Stimulated activated CD8-positive, alpha-beta memory T cell treated with anti-CD3 and anti-CD28 coated beads, Interleukin-4, amount 100 ng/mL, for 1 hour (primary cell): ENCODE measurements at places on chromosomes 6 and 20.

DNA sequence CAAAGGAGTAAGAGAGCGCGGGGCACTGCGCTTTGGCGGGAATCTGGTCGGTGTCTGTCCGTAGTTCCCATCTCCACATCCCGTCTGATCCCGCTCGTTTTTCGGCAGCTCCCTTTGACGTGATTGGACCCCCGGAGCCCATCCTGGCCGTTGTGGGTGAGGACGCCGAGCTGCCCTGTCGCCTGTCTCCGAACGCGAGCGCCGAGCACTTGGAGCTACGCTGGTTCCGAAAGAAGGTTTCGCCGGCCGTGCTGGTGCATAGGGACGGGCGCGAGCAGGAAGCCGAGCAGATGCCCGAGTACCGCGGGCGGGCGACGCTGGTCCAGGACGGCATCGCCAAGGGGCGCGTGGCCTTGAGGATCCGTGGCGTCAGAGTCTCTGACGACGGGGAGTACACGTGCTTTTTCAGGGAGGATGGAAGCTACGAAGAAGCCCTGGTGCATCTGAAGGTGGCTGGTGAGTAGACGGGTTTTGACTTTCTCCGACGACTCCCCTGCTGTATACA, 1.4 kb downstream of the BTN1A1 start:
- no peak for DNase-seq

DNA sequence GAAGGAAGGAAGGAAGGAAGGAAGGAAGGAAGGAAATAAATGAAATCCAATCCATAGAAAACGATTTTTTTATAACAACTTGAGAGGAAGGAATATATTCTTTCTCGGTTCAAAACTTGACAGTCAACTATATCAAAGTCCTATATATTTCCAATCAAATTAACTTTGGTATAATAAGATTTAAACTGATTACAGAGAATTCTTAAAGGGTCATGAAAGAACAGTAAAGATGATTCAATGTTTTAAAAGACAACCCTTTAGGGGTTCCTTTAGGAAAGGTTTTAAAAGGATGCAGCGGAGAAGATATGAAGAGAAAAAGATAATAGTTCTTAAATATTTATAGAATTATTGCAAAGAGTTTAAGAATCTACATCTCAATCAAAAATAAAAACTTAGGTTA, 61.2 kb downstream of the ME1 start:
- no peak for DNase-seq

GRCh38 chr6:157891544-157892362, 68.7 kb downstream of the SNX9 start:
- no peak for DNase-seq

GRCh38 chr20:56247954-56248782, at the start of gene MC3R:
Gene MC3R, plus strand, starts transcription at chr20:56248732. Its CDS starts 112 bp downstream, at chr20:56248844.
- DNase-seq = no peak

DNA sequence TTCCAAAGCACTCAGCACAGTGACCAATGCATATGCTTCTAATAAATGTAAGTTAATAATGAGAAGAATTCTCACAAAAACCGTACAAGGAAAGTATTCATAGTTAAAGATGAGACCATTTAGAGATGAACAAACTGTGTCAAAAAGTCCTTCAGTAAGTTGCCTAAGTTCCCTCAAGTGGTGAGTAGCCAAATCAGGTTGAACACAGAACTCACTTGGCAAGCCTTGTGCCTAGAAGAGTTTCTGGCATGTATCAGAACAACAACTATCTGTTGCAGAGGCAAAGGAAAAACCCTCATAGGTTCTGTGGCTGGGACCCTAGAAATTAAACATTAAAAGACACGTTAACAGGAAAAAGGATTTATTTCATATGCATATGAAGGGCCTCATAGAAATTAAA, 129.6 kb upstream of the DOK5 start:
- no peak for DNase-seq

DNA sequence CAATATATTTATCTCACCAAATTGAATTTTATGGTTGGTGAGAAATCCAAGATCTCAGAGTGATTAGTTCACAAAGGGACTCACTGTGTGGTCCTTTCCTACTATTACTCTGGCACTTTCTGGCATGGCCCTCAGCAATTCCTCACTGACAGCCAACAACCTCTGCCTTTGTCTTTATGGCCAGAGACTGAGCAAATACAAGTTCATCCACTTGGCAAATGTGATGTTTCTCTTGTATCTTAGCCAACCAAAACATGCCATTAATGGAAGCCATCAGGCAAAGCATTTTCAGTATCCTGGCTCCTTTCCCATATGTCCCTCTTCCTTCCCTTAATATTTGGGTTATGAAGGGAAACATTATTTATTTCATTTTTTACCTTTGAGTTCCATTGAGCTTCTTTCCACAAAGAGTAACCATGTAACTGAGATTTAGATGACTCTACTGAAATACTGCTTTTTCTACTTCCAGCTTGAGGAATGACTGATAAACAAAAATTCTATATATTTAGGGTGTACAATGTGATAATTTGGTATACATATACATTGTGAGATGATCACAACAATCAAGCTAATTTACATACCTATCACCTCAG, 30.8 kb upstream of the SMLR1 start:
- no peak for DNase-seq

DNA sequence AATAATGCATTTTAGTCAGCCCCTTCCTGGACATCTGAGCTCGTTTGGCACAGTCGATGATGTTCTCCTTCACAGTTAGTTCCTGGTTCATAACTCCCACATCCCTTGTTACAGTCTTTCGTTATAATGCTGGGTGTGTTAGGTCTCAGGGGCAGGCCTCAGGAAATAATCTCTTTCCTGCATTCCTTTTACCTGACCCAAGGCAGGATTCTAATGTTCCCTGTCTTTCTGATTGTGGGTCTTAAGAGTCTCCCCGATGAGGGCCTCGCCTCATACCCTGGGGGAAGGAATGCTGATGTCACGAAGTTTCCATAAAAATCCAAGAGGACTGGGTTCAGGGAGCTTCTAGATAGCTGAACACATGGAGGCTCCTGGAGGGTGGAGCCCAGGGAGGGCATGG, 104.0 kb upstream of the CARMIL1 start:
- DNase-seq = no peak

DNA sequence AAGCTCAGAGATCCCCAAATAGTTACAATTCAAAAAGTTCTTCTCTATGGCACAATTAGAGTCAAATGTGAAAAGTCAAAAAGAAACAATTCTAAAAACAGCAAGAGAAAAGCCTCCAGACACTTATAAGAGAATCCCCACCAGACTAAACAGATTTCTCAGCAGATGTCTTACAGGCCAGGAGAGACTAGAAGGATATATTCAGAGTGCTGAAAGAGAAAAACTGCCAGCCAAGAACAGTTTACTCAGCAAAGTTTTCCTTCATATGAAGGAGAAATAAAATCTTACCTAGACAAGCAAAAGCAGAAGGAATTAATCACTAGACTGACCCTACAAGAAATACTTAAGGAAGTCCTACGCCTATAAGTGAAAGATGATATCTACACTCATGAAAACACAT, 176.1 kb upstream of the OPRM1 start:
- DNase-seq = no peak

- no peak for DNase-seq
These were observed 594.7 kb upstream of the ADGRB3 start for GRCh38 chr6:68040312-68040778.

DNA sequence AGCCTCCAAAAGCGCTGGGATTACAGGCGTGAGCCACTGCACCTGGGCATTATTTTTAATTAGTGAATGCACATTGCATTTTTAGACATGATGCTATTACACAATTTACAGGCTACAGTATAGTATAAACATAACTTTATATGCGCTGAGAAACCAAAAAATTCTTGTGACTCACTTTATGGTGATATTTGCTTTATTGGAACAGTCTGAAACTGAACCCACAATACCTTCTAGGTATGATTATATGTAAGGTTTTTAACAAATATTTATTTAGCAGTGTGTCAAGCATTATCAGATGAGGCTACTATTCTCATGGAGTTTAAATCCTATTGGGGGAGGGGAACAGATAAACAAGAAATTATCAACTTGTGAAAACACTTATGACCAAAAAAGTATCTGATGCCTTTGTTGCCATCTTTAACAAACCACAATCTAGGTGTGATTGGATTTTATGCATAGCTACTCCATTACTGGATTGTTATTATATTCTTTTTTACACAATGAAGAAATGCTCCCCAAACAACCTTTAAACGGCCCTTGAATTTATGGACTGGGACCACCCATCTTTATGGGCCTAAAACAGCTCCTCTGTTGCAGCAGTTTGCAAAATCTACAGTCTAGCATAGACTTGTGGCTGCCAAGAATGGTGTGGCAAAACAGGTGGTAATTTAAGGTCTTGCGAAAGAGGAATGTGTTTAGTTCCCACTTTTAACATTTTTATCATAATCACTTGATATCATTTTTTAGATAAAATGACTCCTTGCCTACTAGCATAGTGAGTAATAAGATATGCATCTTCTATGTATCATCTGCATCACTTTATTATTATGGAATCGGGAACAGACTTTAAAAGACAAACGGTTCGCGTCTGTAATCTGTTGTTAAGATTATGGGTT, 159.2 kb upstream of the C6orf118 start:
- no peak for DNase-seq

GRCh38 chr6:72657407-72658197, 35.7 kb downstream of the KCNQ5 start:
- DNase-seq = no peak

GRCh38 chr6:32597024-32597423, 7.4 kb upstream of the HLA-DRB1 start:
- DNase-seq = no peak

DNA sequence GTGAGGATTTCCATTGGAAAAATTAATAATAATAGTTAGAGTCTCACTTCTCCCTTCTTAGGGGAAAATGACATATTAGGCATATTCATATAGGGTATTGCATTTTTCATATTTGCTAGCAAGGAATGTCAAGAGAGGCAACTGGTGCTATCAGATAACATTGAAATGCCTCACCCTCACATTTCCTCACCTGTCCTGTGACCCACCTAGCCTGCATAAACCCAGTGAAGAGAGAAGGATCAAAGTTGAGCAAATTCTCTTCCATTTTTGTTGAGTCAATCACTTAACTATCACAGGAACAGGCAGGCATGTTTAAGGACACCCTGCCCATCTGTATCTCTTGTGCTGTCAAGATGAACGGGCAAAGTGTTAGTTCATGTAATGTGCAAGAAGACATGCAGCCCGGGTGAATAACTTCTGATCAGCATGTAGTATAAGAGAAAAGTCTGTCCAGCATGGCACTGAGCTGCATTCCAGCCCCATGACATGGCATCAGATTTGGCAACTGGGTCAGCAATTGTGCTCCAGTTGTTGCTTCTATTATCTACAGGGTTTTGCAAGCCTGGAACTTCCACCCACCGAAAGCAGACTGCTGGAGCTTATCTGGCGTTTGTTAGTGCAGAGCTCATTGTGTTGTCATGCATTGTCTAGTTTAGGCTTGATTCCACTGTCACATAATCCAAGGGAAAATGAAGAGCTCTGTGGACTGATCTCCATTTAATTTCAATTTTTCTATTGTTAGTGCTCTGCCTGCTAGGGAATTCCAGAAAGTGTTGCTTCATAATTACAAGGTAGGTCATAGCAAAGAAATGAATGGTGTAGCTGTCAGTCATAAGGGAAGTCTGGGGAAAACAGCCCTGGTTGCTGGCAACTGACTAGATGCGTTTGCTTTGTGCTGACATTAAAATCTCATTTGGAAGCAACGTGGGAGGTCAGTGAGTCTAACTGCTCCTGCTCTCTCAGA, 138.4 kb upstream of the TNFAIP3 start:
- no peak for DNase-seq

- DNase-seq = no peak
These were observed 24.1 kb upstream of the RALY start for GRCh38 chr20:33969563-33969962.

DNA sequence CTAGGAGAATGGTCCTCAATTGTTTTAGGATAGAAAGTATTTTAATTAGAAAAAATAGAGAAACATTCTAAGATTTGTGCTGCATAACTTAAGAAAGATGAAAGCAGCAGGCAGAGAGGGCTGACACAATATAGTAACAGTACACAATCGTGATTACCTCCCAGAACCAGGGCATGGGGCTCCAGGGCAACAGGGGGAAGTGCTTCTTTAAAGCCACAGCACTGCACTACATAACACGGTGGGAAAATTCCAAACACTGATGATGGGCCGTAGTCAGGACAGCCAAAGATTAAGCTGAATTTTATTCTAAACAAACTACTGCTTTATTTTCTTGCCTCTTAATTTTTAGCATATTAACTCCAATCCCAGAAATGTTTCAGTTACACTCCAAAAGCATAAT, 14.4 kb downstream of the EXOC2 start:
- no peak for DNase-seq

DNA sequence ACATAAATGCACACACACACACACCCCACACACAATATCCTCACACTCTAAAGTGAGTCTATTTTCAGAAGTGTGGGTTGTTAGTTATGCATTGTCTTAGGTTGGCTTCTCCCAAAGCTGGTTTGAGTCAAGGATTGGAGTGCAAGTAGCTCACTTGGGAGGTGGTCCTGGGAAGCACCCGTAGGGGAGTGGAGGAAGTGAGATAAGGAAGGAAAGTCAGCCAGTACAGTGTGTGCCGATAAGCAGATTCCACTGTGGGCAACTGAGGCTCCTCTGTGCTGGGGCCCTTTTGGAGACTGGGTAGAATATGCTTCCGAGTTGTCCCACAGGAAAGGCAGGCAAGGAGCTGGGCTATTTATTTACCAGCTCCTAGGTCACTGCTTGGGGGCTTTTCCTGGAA, 67.2 kb downstream of the PLCB4 start:
- DNase-seq = no peak

- no peak for DNase-seq
These were observed 59.6 kb upstream of the DDR1 start for GRCh38 chr6:30824698-30825097.

GRCh38 chr20:10636326-10636818, 37.4 kb downstream of the JAG1 start:
- no peak for DNase-seq

GRCh38 chr6:158095031-158095430, 73.0 kb downstream of the SERAC1 start:
- DNase-seq = no peak

- DNase-seq = no peak
These were observed 5.3 kb downstream of the FBXO5 start for GRCh38 chr6:152977556-152977955.

GRCh38 chr6:135162678-135163439, 18.2 kb upstream of the MYB start:
- DNase-seq = no peak

DNA sequence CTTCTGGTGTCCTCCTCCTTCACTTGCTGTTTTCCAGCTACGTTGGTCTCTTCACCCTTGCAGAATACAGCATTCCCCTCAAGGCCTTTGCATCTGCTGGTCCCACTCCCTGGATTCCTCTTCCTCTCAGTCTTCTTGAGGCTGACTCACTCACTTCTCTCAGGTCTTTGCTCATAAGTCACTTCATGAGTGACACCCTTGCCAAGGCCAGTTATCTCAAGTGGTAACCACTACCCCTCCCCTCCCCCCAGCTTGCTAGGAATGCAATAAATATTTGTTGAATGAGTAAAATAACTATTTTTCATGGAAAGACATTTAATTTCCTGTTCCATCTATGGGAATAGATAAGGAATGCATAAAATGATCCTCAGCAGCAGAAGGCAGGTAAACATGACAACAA, 131.7 kb downstream of the PLCB4 start:
- DNase-seq = no peak

- no peak for DNase-seq
These were observed 12.2 kb downstream of the TREM1 start for GRCh38 chr6:41274256-41274655.
